Muscle of leg (tissue), 16 donors: ENCODE measurements at places on chromosomes 3 and 15. TPM values are rescaled to one million over a fixed set of nuclear protein-coding genes. Genes with fewer than 3 reads are reported as not detected.

CCDC80 gene
- polyA plus RNA-seq: 97.1 TPM

GOLGA8K gene
- 0.94 TPM for polyA plus RNA-seq

RABL3 gene
- 23.0 TPM for polyA plus RNA-seq

GP5 gene
- 0.07 TPM for polyA plus RNA-seq

DNA sequence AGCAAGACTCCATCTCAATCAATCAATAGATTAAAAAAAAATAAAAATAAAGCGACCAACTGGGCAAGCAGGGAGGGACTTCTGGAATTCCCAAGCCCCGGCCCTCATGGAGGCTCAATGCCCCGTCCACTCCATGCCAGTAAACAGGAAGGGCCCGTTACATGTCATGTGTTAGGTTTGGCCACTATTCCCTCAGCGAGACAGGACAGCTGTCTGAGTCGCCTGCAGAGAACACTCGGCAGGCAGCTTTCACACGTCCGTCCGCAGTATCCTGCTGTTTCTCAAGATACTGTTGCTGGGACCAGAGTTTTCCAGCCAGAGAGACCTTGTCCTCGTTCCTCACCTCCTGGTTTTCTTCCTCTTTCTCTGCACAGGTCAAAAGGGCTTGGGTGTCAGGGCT is 18.0 kb downstream of the TMEM44 start:
- DNase-seq: peak; percentile 68

- DNase-seq: no peak
These were observed 157.8 kb downstream of the ADAMTS17 start for GRCh38 chr15:100183921-100184495.

DNA sequence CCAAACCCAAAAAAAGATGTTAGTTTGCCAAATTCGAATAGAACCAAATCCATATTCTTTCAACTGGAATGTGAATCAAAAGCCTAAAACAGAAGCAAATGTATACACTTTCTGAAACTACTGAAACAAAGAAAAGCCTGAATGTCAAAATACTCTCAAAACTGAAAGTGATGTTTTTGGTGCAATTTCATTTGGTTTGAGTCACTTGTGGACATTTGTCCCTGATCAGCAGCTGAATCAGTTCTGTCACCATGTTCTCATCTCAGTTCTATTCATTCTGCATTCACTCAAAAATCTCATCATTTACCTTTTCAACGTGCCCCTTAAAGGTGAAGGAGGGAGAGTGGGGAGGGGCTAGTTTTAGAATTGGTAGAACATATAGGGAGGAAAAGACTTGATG is 266.8 kb downstream of the ABHD5 start:
- DNase-seq: no peak

- DNase-seq: no peak
These were observed 8.6 kb downstream of the FBXL22 start for GRCh38 chr15:63605816-63606215.
